ENCODE measurements at places on chromosomes 3 and 15. TPM values are rescaled to one million over a fixed set of nuclear protein-coding genes. Genes with fewer than 3 reads are reported as not detected.

TNIK gene
- polyA plus RNA-seq = 19.7 TPM

PLSCR2 gene
- polyA plus RNA-seq = 0.99 TPM

NME9 gene
- 3.2 TPM for polyA plus RNA-seq

PFKFB4 gene
- polyA plus RNA-seq = 6.5 TPM

MYZAP gene
- polyA plus RNA-seq = 60.9 TPM

TMIE gene
- 0.82 TPM for polyA plus RNA-seq

POLQ gene
- polyA plus RNA-seq = 8.5 TPM

PARL gene
- 58.3 TPM for polyA plus RNA-seq

GRCh38 chr3:124510290-124510689 lies 220.0 kb upstream of the UMPS start:
- no peaks in the 10 kb centered on the region for H3K4me1 ChIP-seq
- H3K36me3 ChIP-seq = no peaks in the 10 kb centered on the region
- H3K27me3 ChIP-seq = no peaks in the 10 kb centered on the region
- H3K4me3 ChIP-seq = no peak overlapping the region

DNA sequence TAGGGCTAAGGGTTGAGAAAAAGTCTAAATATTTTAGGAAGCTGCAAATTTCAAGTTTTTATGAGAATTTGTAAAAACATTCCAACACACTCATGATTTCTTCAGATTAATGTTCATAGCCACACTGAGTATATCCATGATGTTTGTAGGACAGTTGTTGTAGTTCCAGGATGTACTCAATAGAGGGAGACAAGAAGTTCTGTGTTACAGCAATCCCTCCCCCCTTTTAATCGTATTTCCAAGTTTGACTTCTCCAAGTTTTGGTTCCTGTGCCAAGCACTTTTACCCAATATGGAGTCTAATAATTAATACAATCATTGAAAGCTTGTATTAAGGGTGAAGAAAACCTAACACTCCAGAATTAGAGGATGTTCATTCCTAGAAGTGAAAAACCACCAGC lies 143.4 kb downstream of the FEZF2 start:
- H3K27me3 ChIP-seq = no peaks in the 10 kb centered on the region
- DNase-seq = no peak
- no peak overlapping the region for H3K4me3 ChIP-seq
- no peaks in the 10 kb centered on the region for H3K4me1 ChIP-seq
- H3K36me3 ChIP-seq = no peaks in the 10 kb centered on the region

- H3K4me1 ChIP-seq = no peaks in the 10 kb centered on the region
- DNase-seq = no peak
- H3K27ac ChIP-seq = no peak overlapping the region
- H3K27me3 ChIP-seq = no peaks in the 10 kb centered on the region
- H3K36me3 ChIP-seq = no peaks in the 10 kb centered on the region
These were observed 12.0 kb downstream of the CGGBP1 start for GRCh38 chr3:88046766-88047165.

DNA sequence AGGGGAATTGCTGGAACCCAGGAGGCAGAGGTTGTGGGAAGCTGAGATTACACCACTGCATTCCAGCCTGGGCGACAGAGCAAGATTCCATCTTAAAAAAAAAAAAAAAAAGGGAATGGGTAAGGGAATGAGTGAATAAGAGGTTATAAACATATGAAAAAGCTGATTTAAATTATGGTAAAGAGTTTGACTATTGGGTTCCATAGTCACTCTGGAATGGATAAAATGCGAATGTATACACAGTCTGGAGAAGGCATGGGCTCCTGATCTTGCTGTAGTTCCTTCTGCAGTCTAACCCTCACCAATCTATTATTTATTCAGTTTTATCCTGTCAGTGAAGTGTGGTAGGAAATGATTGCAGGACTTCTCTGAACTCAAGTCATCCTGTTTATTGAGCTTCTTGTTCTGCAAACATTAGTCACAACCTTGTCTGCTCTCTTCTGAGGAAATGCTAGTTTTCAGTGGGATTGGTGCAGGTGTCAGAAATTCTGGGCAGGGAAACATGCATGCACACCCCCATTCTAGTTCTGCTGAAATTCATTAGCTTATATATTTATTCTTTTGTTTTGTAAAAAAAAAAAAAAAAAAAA lies 190.9 kb upstream of the CFAP20DC start:
- H3K4me3 ChIP-seq = no peak overlapping the region
- H3K27ac ChIP-seq = no peak overlapping the region

GRCh38 chr15:78695854-78696253 lies 54.8 kb upstream of the CHRNB4 start:
- no peak for DNase-seq
- no peak overlapping the region for H3K4me3 ChIP-seq
- H3K27me3 ChIP-seq = no peaks in the 10 kb centered on the region
- no peak overlapping the region for H3K27ac ChIP-seq
- H3K36me3 ChIP-seq = no peaks in the 10 kb centered on the region
- no peaks in the 10 kb centered on the region for H3K4me1 ChIP-seq

GRCh38 chr3:39170461-39170860 lies 17.1 kb upstream of the CSRNP1 start:
- H3K36me3 ChIP-seq = no peaks in the 10 kb centered on the region
- DNase-seq = no peak
- no peaks in the 10 kb centered on the region for H3K27me3 ChIP-seq
- no peak overlapping the region for H3K27ac ChIP-seq

DNA sequence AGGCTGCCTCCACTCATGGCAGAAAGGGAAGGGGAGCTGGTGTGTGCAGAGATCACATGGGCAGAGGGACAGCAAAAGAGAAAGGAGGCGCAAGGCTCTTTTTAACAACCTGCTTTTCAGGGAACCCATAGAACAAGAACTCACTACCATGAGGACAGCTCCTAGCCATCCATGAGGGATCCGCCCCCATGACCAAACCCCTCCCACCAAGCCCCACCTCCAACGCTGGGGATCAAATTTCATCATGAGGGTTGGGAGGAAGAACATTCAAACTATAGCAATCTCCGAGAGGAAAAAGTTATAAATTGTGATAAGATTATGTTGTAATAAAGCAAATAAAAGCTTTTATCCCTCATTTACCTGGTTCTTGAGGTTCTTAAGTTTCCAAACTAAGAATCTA lies 84.7 kb upstream of the LMCD1 start:
- no peaks in the 10 kb centered on the region for H3K4me1 ChIP-seq
- no peak for DNase-seq
- H3K27me3 ChIP-seq = no peaks in the 10 kb centered on the region
- H3K4me3 ChIP-seq = no peak overlapping the region
- H3K27ac ChIP-seq = no peak overlapping the region
- no peaks in the 10 kb centered on the region for H3K36me3 ChIP-seq

GRCh38 chr3:129112308-129113052 lies 9.1 kb downstream of the RAB43 start:
- no peak for DNase-seq
- H3K4me1 ChIP-seq = peaks cover 15% of the 10 kb centered on the region
- H3K4me3 ChIP-seq = no peak overlapping the region
- H3K27me3 ChIP-seq = no peaks in the 10 kb centered on the region

DNA sequence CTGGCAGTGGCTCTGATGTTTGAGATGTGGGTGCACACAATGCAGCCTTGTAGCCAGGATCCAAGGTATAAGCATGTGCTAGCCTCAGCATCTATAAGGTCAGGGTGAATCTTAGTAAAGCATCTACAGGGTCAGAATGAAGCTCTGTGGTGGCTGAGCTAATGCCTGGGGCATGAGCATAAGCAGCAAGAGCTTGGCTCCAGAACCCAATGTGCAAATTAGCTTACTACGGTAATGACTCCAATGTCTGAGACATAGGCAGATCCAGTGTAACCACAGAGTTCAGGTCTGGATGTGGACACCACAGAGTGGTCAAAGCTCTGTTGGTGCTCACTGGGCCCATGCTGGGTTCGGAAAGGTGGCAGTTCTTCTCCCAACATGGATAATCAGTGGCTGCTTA lies 304.5 kb upstream of the NECTIN3 start:
- no peaks in the 10 kb centered on the region for H3K4me1 ChIP-seq
- no peak for DNase-seq
- no peak overlapping the region for H3K4me3 ChIP-seq
- H3K36me3 ChIP-seq = no peaks in the 10 kb centered on the region

DNA sequence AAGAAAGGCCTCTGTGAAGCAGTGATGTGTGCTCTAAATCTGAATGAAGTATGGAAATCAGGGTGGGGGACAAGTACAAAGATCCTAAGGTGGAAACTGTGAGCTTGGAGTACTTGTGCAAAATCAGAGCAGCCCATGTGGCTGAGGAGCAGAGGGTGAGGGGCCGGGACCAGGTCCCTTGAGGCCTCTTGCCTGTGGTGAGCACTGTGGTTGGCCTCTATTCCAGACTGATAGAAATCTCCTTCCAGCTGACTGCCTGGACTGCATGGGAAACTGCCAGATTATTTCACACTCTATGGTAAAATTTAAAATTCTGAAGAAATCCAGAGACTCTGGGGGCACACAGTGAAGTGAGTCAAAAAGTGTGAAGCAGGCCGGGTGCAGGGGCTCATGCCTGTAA lies 81.4 kb downstream of the TM4SF4 start:
- H3K36me3 ChIP-seq = no peaks in the 10 kb centered on the region
- H3K4me1 ChIP-seq = peaks cover 12% of the 10 kb centered on the region

DNA sequence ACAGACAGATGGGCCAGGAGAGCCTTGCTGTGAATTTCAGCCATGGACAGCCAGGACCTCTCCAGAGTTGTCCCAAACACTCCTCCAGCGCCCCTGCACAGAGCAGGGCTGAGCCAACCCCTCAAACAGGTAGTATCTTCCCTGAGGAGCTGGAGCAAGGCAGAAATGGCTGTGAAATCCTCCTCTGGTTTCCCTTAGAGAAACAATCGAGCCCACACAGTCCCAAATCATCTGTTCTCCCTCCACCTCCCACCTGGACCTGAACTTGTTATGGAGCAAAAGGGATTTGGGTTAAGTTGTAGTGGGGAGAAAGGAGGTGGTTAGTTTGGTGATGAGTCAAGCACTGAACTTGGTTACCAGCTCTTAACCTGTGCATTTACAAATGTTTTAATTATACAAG lies 205.7 kb upstream of the BHLHE40 start:
- no peaks in the 10 kb centered on the region for H3K36me3 ChIP-seq
- H3K4me3 ChIP-seq = no peak overlapping the region
- DNase-seq = no peak
- H3K4me1 ChIP-seq = peaks cover 23% of the 10 kb centered on the region
- no peak overlapping the region for H3K27ac ChIP-seq
- no peaks in the 10 kb centered on the region for H3K27me3 ChIP-seq

- H3K4me3 ChIP-seq = no peak overlapping the region
- H3K36me3 ChIP-seq = peaks cover 7% of the 10 kb centered on the region
- DNase-seq = no peak
- H3K27me3 ChIP-seq = no peaks in the 10 kb centered on the region
- no peak overlapping the region for H3K27ac ChIP-seq
These were observed 64.0 kb downstream of the USP13 start for GRCh38 chr3:179716811-179717210.

- H3K4me1 ChIP-seq = no peaks in the 10 kb centered on the region
- H3K36me3 ChIP-seq = no peaks in the 10 kb centered on the region
- H3K27ac ChIP-seq = no peak within 1 kb of the TSS
- H3K27me3 ChIP-seq = no peaks in the 10 kb centered on the region
- no peak within 1 kb of the TSS for H3K4me3 ChIP-seq
- DNase-seq = peak; percentile 42
These were observed at the start of gene DRD3 for GRCh38 chr3:114178770-114179368. DRD3 (minus strand) TSS chr3:114179052; CDS start chr3:114171992, 7,060 bp downstream.

- no peak for DNase-seq
- no peaks in the 10 kb centered on the region for H3K4me1 ChIP-seq
- no peak overlapping the region for H3K27ac ChIP-seq
- no peak overlapping the region for H3K4me3 ChIP-seq
- no peaks in the 10 kb centered on the region for H3K27me3 ChIP-seq
These were observed 34.2 kb upstream of the SKIL start for GRCh38 chr3:170323331-170323730.

DNA sequence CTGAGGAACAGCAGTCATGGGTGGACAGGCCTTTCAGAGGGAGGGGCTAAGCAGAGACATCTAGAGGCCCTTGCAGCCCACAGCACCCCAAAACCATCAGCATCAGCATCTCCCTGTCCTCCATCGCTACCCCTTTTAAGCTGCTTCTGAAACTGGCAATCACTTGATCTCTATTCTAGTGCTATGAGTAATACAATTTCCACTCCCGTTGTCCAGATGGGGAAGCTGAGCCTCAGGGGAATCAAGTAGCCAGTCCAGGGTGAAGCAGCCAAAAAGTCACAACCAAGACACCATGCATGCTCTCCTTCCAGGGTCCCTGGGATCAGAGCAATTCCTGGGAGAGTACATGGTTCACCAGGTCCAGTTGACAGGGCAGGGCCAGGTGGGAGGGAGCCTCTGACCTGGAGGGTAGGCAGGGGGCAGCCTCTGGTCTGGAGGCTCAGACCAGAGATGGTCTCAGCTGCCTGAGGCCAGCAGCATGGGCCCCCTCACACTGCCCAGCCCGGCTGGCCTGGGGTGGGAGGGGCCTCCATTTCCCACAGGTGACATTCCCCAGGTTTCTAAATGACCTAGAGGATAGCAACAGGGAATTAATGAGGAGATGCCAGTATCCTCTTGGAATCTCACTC lies 30.0 kb downstream of the KLHL25 start:
- no peaks in the 10 kb centered on the region for H3K27me3 ChIP-seq
- H3K27ac ChIP-seq = no peak overlapping the region
- no peak overlapping the region for H3K4me3 ChIP-seq
- no peak for DNase-seq

- DNase-seq = no peak
- H3K4me3 ChIP-seq = no peak overlapping the region
- no peaks in the 10 kb centered on the region for H3K4me1 ChIP-seq
- no peaks in the 10 kb centered on the region for H3K36me3 ChIP-seq
These were observed 38.2 kb upstream of the UBE2E1 start for GRCh38 chr3:23767546-23767945.

GRCh38 chr15:40307421-40308211 lies at the start of gene PLCB2:
PLCB2 (minus strand) TSS chr15:40307935; CDS start chr15:40307672, 263 bp downstream.
- no peaks in the 10 kb centered on the region for H3K27me3 ChIP-seq
- peak within 1 kb of the TSS; percentile 67 for H3K27ac ChIP-seq
- no peaks in the 10 kb centered on the region for H3K36me3 ChIP-seq

GRCh38 chr3:113898892-113899291 lies 48.9 kb upstream of the ZDHHC23 start:
- H3K27me3 ChIP-seq = no peaks in the 10 kb centered on the region
- H3K36me3 ChIP-seq = no peaks in the 10 kb centered on the region
- no peak for DNase-seq
- H3K4me3 ChIP-seq = no peak overlapping the region
- no peak overlapping the region for H3K27ac ChIP-seq
- H3K4me1 ChIP-seq = no peaks in the 10 kb centered on the region

DNA sequence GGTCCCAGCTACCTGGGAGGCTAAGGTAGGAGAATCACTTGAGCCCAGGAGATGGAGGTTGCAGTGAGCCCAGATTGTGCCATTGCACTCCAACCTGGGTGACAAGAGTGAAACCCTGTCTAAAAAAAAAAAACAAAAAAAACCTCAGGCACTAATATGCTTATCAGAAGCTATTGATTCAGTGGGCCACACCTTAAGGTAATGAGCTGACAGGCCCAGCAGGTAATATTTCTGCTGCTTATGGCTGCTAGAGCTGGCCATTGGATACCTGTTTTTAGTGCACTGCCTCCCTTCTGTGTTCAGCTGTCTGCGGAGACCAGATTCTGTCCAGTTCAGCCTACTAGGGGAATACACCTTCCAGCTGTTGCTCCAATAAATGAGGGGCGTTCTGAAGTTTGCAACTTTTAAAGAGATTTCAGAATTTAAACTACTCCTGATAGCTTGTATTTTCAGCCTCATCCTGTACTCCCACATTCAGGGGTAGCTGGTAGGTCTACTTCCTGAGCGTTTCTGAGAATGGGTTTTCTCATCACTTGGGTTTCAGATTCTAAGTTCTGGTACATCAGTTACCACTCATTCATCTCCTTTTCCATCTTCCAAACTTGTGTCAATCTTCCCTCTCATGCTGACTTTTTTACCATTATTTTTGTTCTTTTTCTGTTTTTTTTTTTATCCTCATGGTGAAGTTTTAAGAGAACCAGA lies 69.0 kb downstream of the ATP11B start:
- no peaks in the 10 kb centered on the region for H3K4me1 ChIP-seq
- no peak overlapping the region for H3K4me3 ChIP-seq
- DNase-seq = no peak
- H3K27me3 ChIP-seq = no peaks in the 10 kb centered on the region
